Lower leg skin (tissue), 4 donors: ENCODE measurements at places on chromosomes 1 and 21. TPM values are rescaled to one million over a fixed set of nuclear protein-coding genes. Genes with fewer than 3 reads are reported as not detected.

DNA sequence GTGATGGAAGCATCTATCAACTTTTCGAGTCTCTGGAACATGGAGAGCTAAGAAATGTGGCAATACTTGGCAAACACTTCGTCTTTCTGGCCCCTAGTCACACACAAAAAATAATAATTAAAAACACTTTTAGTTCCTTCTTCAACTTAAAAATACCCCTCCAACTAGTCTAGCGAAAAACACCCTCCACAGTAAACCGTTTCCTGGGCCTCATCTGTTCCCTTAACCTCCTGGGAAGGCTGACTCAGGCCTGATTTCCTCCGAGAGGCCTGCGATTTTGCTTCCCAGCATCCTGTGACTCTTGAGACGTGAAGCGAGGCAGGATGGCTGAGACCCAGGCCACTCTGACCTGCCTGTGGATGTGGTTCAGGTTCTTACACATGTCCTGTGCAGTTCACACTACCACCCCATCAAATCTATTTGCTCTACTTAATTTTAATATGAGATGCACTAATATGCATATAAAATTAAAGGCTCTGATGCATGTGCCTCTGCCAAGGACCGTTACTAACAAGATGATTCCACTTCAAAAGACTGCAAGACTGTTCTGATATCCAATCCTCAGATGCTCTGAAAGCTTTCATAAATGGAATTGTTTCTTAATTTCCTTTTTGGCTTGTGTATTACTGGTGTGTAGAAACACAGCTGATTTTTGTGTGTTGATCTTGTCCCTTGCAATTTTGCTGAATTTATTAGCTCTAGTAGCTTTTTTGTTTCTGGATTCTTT is 3.5 kb downstream of the NAV1 start:
- no peak for DNase-seq

- no peak for DNase-seq
Observed at GRCh38 chr21:34897828-34898227, 151.3 kb downstream of the RUNX1 start.

- DNase-seq, result peak; percentile 18
Observed at GRCh38 chr1:78839704-78840277, 166.7 kb downstream of the ADGRL4 start.

GRCh38 chr1:27602462-27603308 is 1.3 kb downstream of the AHDC1 start:
- no peak for DNase-seq

- DNase-seq, result no peak
Observed at GRCh38 chr1:58805716-58806571, 22.1 kb upstream of the JUN start.

DNA sequence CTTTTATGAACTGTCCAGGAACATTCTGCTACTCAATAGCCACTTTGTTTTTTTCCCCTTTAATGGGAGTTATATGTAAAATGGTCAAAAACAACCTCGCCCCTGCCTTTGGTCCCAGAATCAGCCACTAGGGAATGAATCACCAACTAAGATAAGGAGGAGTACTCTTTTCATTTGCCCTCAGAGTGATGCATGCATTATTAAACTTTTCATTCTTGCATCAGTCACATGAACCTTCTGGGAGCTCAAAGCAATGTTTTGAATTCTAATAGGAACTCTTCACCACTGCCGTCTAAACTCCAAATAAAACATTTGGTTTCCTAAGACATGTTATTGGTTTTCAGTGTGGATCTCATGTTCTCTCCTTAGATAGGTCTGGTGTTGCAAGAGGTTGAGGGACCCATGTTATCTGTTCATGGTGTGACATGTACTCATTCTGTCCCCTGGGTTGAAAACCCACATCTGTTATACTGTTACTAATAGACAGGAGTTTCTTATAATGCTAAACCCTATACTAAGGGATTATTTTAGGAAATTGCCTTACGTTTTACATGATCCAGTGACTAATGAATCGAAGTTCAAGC is 17.8 kb upstream of the HSD17B7 start:
- DNase-seq, result peak; percentile 46

DNA sequence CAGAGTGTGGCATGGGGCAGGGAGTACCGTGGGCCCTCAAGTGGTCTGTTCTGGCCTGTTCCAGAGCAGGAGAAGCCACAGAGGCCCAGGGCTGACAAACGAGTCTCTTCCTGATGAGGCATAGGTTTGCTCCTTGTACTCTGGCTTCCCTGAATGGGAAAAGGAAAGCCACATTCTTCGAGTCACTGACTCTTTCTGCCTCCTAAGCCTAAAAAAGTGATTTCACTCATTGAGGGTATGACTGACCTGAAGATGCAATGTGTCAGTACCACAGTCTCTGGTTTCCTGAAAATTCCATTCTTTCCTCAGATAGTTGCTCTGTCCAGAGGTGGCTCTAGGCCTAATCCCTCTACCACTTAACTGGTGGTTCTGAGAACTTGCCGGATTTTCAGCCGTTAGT is 92.3 kb downstream of the KCNN3 start:
- DNase-seq, result no peak

GRCh38 chr1:26579681-26580111 is 50.1 kb downstream of the RPS6KA1 start:
- DNase-seq, result no peak

DNA sequence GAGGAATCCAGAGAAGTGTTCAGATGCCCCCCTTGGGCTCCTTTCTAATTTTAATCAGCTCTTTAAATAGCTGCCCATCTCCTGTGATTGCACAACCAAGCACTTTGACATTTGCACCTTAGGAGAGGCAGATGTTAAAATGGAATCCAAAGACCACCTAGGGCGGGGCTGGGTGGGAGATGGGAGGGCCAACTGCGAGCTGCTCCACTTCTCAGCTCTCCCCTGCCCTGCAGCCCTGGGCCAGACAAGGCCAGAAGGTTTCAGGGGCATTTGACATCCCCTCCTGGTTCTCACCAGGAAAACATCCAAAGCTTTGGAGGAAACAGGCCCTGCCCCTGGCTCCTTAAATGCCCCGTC is 106.9 kb downstream of the DHRS3 start:
- no peak for DNase-seq

DNA sequence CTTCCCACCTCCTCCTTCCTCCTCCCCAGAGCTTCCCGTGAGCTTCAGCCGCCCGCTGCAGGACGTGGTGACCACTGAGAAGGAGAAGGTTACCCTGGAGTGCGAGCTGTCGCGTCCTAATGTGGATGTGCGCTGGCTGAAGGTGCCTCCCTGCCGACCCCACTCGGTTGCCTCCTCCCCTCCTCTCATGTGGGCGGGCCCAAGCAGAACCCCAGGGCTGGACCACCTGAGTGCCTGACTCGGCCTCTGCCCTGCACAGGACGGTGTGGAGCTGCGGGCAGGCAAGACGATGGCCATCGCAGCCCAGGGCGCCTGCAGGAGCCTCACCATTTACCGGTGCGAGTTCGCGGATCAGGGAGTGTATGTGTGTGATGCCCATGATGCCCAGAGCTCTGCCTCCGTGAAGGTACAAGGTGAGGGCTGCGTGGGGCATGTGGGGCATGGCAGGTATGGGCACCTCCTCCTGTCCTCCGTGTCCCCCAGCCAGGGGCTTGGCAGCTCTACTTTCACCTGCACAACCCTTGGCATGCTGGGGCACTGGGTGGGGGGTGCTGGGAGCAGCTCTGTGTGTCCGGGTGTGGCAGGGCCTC is 69.2 kb downstream of the OBSCN start:
- DNase-seq, result no peak

DNA sequence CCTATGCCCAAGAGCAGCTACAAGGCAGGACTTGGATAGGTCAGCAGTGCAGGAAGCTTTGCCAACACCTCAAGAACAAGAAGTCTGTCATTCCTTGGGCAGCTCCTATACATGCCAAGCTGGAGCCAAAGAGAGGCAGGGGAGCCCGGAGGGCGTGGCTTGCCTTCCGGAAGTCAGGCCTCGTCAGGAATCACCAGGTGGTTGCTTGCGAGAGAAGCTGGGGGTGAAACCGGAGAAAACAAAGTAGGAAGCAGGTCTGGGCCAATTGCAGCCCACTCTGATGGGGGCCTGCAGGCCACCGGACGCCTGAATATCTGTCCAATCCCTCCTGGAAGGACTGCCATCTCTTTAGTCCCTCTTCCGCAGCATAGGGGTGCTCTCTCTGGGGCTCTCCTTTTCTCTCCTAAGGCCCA is 794 bp upstream of the FAM76A start:
- peak; percentile 87 for DNase-seq

- no peak for DNase-seq
Observed at GRCh38 chr1:162072740-162073139, 3.2 kb downstream of the NOS1AP start.

DNA sequence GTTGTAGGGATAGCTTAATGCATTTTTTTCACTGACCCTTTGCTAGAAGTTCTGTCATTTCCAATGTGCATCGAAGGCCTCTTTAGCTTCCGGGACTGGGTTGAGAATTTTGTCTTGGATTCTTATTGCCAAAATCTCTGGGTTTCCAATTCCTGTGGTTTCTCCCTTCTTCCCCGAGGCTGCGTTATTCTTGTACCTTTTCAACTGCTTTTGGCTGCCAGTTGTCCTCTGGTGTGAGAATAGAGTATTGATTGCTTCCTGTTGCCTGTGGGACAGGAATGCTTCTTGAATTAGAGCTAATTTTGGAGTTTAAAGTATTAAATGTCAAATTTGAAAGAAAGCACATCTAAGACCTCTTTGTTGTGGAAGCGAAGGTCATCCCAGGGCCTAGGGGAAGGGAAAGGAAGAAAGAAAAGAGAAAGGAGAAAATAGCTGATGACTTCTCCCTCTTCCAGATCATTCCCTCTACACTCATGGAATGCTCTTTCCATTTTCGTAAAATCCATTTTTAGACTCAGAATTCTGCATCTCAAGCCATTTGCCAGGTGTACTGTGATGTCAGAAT is 21.1 kb downstream of the HUNK start:
- DNase-seq, result no peak

- DNase-seq, result no peak
Observed at GRCh38 chr21:17782051-17782450, 37.1 kb downstream of the C21orf91 start.

DNA sequence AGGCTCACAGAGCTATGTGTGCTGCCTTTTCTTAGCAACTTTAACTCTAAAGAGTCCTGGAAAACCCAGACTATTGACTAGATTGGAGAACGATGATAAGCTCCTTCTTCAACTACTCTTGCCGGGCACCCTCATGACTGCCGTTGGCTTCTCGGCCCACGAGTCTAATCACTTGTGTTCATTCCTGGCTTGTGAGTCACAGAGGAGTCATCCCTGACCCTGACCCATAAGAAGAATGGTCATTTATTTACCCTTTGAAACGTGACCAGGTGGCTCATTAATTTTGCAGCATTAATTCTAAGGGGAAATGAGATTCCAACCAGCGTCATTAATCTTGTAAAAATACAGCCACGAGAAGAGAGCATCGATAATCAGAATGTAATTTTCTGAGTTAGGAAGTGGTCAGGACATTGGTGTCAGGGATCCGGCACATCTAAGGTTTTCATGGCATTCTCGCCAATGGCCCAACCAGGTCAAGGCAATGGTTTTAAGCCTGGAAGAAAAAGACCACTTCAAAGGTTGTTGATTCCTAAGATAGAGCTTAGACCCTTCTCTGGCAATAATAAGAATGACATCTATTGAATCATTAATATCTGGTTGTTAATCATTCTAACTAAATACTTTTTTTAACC is 183.6 kb upstream of the RUNX1 start:
- no peak for DNase-seq

GRCh38 chr1:230175163-230175747 is 108.2 kb downstream of the GALNT2 start:
- DNase-seq, result peak; percentile 57

GRCh38 chr1:149927563-149928400 is at the start of gene SF3B4:
Gene SF3B4, minus strand, starts transcription at chr1:149927803. Its CDS starts 44 bp downstream, at chr1:149927759.
- DNase-seq, result peak; percentile 99

- DNase-seq, result peak; percentile 96
Observed at GRCh38 chr1:1630191-1630964, 1.6 kb upstream of the MMP23B start.

DNA sequence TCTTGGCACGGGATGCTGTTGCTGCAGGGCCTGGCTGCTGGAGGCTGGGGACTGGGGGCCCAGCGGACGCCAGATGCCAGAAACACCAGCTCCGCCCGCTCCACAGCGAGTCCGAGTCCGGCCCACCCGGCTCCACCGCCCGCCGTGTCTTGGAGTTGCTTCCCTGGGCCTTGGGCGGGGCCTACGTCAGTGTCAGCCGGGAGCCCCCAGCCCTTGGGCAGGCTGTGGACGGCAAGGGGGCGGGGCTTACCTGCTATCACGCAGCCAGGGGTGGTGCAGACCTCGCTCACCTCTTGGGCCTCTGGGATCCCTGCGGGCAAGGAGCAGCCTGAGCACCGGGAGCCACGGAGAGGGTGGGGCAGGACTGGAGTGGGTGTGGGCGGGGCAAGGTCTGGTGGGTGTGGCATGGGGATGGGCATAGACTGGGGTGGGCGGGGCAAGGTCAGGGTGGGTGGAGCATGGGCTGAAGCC is 21.8 kb downstream of the MMEL1 start:
- DNase-seq, result no peak

GRCh38 chr1:206909883-206910318 is 11.8 kb downstream of the FCMR start:
- no peak for DNase-seq

GRCh38 chr1:8070381-8070811 is 44.3 kb upstream of the ERRFI1 start:
- no peak for DNase-seq

The ASTN1 gene
- not detected for total RNA-seq

The COPA gene
- 72.3 TPM for total RNA-seq

The CELSR2 gene
- 109 TPM for total RNA-seq

The NMNAT2 gene
- 0.23 TPM for total RNA-seq

The ITLN1 gene
- total RNA-seq, result not detected

The CCDC18 gene
- 8.9 TPM for total RNA-seq
